Activated CD4-positive, alpha-beta T cell treated with anti-CD3 and anti-CD28 coated beads for 48 hours (primary cell): ENCODE measurements at places on chromosomes 7 and 10.

DNA sequence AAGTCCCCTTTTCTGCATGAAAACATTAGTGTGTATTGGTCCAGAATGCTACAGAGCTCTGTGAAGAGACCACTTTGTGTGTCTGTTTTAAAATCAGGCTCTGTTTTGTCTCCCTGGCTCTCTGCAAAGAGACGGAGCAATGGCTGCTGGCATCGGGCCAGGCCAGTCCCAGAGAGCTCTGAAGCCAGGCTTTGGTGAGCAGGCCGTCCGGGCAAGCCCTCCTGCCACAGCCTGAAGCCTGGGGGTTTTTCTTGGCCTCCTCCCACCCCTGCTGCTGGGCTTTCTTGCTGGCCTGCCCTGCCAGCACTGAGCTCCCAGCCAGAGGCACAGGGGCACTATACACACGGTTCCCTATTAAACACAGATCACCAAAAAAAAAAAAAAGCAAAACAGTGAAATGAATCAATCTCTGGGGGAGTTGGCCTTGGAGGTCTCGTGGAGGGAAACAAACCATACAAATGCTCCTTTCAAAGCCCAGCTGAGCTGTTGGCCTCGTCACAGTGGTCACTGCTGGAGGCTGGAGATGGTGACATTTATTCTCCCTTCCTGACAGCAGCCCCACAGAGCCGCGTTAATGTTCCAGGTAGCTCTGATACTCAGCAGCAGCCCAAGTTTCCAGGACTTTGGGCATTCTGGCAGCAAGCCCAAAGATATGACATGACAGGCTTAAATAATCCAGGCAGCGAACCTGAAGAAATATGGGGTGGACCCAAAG is 237.2 kb downstream of the TCF7L2 start:
- DNase-seq, result no peak

DNA sequence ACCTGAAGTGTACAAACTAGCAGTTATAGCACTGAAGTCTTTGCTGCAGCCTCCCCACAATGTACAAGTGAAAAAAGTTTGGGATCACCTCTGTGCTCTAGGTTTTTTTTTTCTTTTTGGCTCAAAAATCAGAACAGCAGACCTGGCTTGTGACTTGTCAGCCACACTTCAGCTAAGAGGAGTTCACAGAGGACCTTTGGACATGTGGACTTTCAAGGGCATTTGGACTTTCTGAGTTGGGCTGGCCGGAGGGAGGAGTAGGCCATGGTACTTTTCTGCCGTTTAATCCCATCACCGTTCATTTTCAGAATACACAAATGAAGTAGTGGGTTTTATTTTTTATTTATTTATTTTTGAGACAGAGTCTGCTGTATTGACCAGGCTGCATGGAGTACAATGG is 21.9 kb upstream of the ACSL5 start:
- no peak for DNase-seq

DNA sequence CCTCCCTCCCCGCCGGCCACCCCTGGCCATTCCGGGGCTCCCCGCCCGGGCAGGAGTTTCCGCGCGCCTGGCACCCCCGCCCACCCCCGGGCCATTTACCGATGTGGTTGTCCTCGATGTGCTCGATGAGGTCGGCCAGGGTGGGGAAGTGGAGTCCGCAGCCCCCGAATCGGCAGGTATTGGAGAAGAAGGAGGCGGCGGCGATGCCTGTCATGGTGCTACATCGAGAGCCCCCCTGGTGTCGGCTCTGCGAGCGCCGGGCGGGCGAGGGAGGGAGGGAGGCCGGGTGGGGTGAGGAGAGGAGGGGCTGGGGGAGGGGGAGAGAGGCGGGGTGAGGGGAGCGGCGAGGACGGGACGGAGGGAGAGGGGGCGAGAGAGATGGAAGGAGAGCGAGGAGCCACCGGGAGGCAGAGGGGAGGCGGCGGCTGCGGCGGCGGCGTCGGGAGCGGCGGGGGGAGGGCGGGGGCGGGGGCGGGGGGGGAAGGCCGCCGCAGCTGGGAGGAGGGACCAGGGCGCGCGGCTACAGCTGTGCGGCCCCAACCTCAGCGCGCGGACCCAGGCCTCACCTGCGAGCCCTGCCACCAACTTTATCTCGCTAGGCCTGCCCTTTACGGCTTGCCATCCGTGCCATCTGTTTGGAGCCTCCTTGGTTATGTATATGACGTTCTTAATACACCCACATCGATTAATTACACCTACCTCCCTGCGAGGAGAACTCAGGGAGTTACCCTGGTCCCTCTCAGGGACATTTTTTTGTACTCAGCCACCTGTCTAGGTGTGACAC is at the start of gene JAZF1:
Gene JAZF1 (minus strand): TSS at position 432 of the 784 bp plus-strand sequence.
- peak; percentile 48 for DNase-seq

GRCh38 chr7:156456503-156457115 is 184.0 kb upstream of the RNF32 start:
- DNase-seq, result no peak

DNA sequence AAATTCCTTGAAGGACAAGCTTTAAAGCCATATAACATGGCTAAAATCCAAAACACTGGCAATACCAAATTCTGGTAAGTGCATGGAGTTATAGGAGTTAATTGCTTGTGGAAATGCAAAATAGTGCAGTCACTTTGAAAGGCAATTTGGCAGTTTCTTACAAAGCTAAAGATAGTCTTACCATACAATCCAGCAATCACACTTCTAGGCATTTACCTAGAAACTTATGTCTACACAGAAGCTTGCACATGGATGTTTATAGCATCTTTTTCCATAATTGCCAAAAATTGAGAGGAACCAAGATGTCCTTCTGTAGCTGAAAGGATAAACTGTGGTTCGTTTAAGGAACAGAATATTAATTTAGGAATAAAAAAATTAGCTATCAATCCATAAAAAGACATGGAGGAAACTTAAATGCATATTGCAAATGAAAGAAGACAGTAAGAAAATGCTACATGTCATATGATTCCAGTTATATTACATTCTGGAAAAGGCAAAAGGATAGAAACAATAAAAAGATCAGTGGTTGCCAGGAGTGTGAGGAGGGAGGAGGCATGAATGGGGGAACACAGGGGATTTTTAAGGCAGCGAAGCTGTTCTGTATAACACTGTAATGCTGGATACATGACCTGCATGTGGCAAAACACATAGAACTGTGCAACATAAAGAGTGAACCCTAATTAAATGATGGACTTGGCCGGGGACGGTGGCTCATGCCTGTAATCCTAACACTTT is 51.9 kb downstream of the GNAT3 start:
- DNase-seq, result no peak

DNA sequence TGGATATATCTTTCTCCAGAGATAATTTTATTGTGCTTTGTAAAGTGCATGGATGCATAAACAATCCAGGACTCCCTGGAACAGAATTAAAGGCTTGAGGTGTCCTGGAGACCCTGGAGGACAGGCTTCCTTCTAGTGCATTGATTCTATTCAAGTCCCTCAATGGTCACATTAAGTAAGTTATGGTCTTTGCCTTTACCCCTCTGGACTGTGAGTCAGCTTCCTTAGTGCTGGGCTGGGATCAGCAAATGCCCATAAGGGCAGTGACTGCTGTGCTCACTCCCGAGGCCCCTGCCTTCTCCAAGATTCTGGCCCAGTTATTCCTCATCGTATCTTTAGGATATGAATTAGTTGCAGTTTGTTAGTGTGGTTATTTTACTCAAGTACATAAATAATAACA is 178.7 kb upstream of the PRSS58 start:
- no peak for DNase-seq

DNA sequence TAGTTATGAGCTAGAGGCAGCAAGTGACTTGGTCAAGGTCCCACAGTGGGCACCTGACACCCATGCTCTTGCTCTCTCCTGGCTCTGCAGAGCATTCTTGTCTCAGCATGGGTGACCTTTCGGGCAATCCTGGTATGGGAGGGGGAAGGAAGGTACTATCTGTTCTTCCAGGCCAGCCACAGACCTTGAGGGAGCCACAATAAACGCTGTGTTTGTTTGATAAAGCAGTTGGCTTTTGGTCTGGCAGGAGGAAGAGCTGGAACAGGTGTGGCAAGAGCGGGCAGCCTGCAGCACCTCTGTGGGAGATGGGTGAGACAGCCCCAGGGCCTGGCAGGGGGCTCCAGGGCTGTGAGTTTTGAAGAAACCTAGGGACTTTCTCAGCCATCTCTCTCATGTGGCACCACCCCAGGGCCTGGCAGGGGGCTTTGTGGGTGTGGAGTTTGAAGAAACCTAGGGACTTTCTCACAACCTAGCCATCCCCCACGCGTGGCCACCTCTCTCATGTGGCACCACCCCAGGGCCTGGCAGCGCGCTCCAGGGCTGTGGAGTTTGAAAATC is 11.4 kb downstream of the CLDN3 start:
- DNase-seq, result no peak

- DNase-seq, result no peak
Measured at GRCh38 chr10:70674560-70675495, 2.5 kb downstream of the ADAMTS14 start.

GRCh38 chr7:25846722-25847121 is 305.3 kb upstream of the NFE2L3 start:
- DNase-seq, result no peak

GRCh38 chr7:91427051-91427450 is 162.8 kb downstream of the FZD1 start:
- no peak for DNase-seq

GRCh38 chr7:107708956-107709355 is 35.0 kb upstream of the CBLL1 start:
- no peak for DNase-seq

GRCh38 chr7:122485856-122486255 is 181.3 kb upstream of the FEZF1 start:
- no peak for DNase-seq

DNA sequence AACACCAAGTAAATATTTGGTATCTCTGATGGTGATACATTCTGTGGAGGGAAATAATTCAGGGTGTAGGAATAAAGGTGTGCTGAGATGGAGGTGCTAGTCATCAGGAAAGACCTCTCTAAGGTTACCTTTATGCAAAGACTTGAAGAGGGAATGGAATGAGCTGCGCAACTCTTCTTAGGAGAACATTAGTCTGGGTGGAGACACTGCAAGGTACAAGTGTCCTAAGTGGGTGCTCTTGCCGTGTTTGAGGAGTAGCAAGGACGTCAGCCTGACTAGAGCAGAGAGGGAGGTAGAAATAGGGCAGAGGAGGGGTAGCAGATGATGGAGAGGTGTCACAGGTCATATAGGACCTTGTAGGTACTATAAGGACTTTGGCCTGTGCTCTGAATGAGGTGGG is 148.1 kb downstream of the AUTS2 start:
- DNase-seq, result no peak

DNA sequence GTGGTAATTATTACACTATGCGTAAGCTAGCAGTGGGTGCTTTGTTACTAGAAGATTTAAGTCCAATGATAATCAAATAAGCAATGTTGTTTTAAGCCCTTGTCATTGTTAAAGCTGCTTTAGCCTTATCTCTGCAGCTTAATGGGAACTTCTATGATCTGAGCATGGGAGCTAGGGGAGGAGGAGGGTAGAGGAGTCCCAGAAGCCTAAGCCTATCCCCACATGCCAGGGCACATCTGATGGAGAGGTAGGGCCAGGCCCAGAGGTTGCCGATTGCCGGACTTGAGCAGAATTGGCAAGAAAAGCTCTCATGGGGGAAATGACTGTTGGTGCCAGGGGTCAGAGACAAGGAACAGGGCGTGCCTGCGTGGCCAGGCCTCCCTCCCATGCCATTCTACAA is 13.4 kb downstream of the CUBN start:
- DNase-seq, result no peak

GRCh38 chr10:14020037-14020664 is 310.6 kb downstream of the FRMD4A start:
- DNase-seq, result no peak

DNA sequence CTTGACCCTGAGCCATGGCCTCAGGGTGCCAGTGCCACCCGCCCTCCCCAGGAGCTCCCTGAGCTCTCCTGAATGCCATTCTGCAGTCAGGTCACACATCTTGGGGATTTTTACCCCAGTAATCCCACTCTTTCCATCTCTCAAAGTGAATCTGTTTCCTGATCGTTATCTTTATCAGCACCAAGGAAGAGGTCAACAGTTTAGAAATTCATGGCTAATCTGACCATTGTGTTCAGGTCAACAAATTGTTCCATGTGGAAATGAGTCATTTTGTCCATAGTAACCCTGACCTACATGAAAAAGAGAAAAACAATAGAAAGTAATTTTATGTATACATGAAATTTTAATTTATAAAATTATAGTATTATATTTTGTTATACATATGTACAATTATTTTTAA is 28.8 kb upstream of the ZNF488 start:
- DNase-seq, result no peak

- no peak for DNase-seq
Measured at GRCh38 chr10:87940210-87940609, 76.8 kb downstream of the PTEN start.

DNA sequence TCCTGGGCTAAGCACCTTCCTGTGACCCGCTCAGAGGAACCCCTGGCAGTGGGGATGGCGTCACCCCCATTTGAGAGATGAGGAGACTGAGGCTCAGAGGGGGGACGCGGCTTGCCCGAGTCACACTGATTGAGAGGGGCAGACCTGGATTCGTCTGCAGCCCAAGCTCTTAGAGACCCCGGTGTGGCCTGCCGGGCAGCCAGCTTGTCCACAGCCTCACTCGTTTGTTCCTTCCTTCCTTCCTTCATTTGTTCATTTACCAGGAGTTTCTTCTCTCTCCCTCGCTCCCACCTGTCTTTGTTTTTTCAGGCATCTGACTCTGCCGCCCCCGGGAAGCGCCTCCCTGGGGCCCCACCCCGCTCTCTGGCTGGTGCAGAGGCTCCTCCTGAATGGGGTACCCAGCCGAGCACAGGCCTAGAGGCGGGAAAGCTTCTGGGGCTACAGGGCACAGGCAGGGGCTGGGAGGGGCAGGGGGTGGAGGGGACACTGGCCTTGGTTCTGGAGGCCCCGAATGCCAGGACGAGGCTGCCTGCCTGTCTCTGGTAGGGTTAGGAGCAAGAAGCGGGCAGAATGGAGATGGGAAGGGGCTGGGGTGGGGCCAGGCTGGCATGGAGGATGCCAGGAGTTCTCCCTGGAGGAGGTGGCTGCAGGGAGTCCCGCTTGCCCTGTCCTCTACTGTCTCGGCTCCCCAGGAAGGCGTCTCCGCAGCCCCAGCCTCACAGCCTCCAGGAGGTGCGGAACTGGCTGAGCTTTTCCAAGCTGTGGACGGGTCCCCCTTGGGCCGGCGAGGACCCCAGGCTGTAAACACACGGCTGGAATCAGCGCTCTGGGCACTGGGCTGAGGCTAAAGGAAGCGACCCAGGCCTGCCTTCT is 91.6 kb downstream of the UNCX start:
- DNase-seq, result no peak

GRCh38 chr7:151644554-151644953 is 124.9 kb upstream of the RHEB start:
- no peak for DNase-seq

- DNase-seq, result no peak
Measured at GRCh38 chr10:92993699-92994272, 66.8 kb upstream of the CYP26C1 start.

GRCh38 chr7:137804836-137805235 is 41.9 kb downstream of the DGKI start:
- no peak for DNase-seq

GRCh38 chr7:73789051-73789450 is 19.0 kb upstream of the CLDN3 start:
- DNase-seq, result no peak

GRCh38 chr7:124457841-124458240 is 307.8 kb downstream of the GPR37 start:
- DNase-seq, result no peak
